Sigmoid colon (tissue), 7 donors: ENCODE measurements at places on chromosomes 2 and 18. TPM values are rescaled to one million over a fixed set of nuclear protein-coding genes. Genes with fewer than 3 reads are reported as not detected.

DNA sequence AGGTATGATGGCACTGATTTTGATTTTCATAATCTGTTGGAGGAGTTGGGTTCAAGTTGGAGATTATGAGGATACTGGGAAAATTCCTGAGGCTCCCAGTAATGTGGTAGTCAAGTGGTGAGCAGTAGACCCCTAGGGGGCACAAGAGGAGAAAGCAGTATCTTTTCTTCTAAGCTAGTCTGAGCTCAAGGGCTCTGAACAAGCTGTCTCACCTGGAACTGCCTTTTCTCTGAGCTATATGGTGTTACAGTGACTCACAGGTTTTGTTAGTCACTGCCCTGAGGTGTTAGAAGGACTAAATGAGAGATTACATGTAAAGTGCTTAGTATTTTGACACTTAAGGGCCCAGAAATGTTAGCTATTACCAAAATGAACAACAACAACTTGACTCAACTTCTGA, 42.2 kb downstream of the CD302 start:
- H3K36me3 ChIP-seq, result peaks cover 24% of the 10 kb centered on the region
- peaks cover 30% of the 10 kb centered on the region for H3K4me1 ChIP-seq
- no peak overlapping the region for H3K4me3 ChIP-seq

- H3K27ac ChIP-seq, result no peak overlapping the region
- H3K36me3 ChIP-seq, result no peaks in the 10 kb centered on the region
- no peak overlapping the region for H3K4me3 ChIP-seq
- H3K4me1 ChIP-seq, result no peaks in the 10 kb centered on the region
- no peaks in the 10 kb centered on the region for H3K27me3 ChIP-seq
Observed at GRCh38 chr2:191252699-191253098, 7.5 kb downstream of the MYO1B start.

GRCh38 chr2:129253461-129253812, 726.0 kb upstream of the RAB6C start:
- H3K36me3 ChIP-seq, result no peaks in the 10 kb centered on the region
- no peak overlapping the region for H3K27ac ChIP-seq
- no peaks in the 10 kb centered on the region for H3K27me3 ChIP-seq
- no peaks in the 10 kb centered on the region for H3K4me1 ChIP-seq
- DNase-seq, result no peak

ITGA6 gene
- 66.5 TPM for polyA plus RNA-seq

RBM44 gene
- polyA plus RNA-seq, result not detected

DNA sequence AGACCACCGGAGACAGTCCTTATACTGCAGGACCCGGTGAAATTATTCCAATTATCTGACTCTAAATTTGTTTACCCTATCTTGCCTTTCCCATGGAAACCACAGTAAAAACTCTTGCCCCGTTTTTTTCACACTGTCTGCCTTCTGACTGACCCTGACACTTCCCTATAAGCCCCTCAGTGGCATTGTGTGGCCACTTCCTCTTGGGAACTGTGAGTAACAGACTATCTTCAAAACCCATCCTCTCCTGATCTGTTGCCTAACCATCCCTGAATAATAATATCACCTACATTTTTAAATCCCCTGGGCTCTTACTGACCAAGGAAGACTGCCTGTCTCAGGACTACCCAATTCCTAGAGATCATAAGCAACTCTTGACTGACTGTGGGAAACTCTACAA, 42.6 kb upstream of the RNF152 start:
- H3K4me1 ChIP-seq, result no peaks in the 10 kb centered on the region
- no peak overlapping the region for H3K4me3 ChIP-seq
- H3K36me3 ChIP-seq, result no peaks in the 10 kb centered on the region
- no peak overlapping the region for H3K27ac ChIP-seq
- no peaks in the 10 kb centered on the region for H3K27me3 ChIP-seq

CNTNAP5 gene
- 0.74 TPM for polyA plus RNA-seq

- H3K27me3 ChIP-seq, result no peaks in the 10 kb centered on the region
- peak overlapping the region; percentile 47 for H3K4me3 ChIP-seq
- no peak overlapping the region for H3K27ac ChIP-seq
- DNase-seq, result peak; percentile 73
- no peaks in the 10 kb centered on the region for H3K36me3 ChIP-seq
Observed at GRCh38 chr2:54708584-54709335, 14.7 kb upstream of the EML6 start.

GRCh38 chr2:239694487-239694886, 293.7 kb upstream of the HDAC4 start:
- no peak overlapping the region for H3K27ac ChIP-seq
- H3K36me3 ChIP-seq, result no peaks in the 10 kb centered on the region

DNA sequence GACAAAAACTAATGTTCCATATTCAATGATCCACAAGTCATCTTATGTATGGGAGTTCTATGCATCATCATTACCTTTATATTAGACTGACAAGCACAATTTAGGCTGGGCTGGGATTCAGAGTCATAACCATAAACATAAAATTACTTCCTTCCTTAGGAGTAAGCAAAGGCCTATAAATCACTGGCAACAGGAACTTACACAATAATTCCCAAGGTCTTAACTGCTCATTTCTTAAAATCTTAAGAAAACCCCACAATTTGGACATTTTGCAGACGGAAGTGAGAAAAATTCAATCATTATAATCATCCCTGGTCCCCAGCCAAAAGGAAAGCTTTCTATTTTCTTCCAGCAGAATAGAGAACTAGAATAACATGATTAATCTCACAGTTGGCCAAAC, 232.3 kb downstream of the DYM start:
- H3K27ac ChIP-seq, result no peak overlapping the region
- no peak overlapping the region for H3K4me3 ChIP-seq
- H3K36me3 ChIP-seq, result no peaks in the 10 kb centered on the region
- H3K4me1 ChIP-seq, result peaks cover 44% of the 10 kb centered on the region
- H3K27me3 ChIP-seq, result no peaks in the 10 kb centered on the region

- no peaks in the 10 kb centered on the region for H3K27me3 ChIP-seq
- peaks cover 20% of the 10 kb centered on the region for H3K36me3 ChIP-seq
- H3K4me1 ChIP-seq, result peaks cover 55% of the 10 kb centered on the region
- peak overlapping the region; percentile 76 for H3K4me3 ChIP-seq
- H3K27ac ChIP-seq, result peak overlapping the region; percentile 86
- peak; percentile 89 for DNase-seq
Observed at GRCh38 chr2:85601771-85602475, 575 bp downstream of the TMEM150A start.
